ENCODE measurements at places on chromosomes 1 and 21. TPM values are rescaled to one million over a fixed set of nuclear protein-coding genes. Genes with fewer than 3 reads are reported as not detected.

DNA sequence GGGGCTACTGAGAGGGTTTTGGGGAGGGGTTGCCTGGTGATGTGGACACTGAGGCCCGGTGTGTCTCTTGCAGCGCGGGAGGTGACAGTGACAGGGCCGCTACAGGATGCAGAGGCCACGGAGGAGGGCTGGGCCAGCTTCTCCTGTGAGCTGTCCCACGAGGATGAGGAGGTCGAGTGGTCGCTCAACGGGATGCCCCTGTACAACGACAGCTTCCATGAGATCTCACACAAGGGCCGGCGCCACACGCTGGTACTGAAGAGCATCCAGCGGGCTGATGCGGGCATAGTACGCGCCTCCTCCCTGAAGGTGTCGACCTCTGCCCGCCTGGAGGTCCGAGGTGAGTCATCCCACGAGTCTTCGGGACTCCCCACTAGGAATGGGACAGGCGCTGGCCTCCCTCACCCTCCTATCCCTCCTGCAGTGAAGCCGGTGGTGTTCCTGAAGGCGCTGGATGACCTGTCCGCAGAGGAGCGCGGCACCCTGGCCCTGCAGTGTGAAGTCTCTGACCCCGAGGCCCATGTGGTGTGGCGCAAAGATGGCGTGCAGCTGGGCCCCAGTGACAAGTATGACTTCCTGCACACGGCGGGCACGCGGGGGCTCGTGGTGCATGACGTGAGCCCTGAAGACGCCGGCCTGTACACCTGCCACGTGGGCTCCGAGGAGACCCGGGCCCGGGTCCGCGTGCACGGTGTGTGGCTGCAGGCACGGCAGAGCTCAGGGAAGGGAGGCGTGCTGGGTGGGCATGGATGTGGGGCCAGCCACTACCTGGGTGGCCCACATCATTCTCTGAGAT lies 72.5 kb downstream of the OBSCN start:
- no peak for DNase-seq

DNA sequence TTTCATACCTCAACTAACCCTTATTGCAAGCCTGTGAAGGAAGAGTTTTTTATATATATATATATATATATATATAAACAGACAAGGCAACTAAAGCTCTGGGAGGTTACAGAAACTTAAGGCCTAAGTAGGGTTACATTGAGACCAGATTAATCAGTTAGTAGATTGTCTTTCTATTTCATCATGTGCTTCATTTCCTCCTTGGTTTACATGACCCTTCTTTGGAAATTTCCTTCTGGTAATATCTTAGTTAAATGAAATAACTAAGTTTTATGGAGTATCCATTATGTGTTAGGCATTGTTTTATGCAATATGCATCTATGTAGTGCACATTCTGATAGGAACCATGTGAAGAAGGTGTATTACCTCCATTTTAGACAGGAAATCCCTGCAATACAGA lies 112.7 kb downstream of the FGGY start:
- DNase-seq = no peak

DNA sequence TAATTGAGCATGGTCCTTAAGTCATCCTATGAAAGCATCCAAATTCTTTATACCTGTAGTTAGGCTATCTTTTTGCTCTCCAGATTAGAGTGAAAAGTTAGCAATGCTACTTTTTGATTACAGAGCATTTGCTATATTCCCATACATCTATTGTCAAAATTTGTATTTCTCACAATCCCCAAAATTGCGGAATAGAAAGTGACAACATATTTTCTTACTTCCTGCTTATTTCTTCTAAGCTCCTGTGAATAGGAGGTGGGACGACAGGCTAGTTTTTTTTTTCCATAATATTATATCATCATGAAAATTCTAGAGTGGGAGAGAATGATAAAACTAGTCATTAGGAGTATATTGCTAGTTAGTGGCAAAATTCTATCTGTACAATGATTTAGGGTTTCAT lies 264.0 kb upstream of the DPYD start:
- no peak for DNase-seq

DNA sequence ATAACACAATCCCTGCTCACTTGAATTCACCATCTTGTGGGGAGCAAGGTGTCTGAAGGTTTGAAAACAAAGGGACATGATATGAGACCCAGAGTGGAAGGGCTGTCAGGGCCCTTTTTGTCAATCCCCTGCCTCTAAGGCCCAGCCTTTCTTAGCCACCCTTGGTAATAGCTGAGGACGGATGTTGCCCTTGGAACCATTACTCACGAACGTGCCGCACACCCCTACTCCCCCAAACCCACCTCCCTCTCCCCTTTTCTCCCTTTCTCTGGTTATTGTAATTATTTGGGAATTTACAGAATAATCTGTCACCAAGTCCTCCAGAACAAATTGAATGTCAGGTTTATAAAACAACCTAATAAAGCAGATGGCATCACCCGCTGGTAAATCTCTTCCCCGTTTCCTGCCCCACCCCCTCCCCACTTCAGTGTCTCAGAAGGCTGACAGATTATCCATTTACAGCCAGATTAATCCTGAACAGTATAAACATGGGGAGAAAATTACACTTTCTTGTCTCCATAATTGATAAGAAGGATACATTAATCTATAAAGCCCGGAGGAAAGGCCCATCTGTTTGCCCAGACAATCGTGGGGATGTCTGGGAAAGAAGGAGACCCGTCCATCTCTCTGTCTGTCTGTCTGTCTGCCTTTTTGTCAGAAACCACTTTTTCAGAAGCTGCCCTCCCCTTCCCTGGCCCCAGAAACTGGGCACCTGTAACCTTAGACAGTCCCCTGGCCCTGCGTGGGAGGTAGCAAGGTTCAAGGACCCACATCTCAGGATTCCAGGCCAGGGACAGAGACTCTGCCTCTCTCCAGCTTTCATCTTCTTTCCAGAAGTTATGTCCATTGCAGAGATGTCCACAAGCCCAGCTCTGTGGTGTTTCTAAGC lies 60.6 kb upstream of the CD34 start:
- DNase-seq = no peak

DNA sequence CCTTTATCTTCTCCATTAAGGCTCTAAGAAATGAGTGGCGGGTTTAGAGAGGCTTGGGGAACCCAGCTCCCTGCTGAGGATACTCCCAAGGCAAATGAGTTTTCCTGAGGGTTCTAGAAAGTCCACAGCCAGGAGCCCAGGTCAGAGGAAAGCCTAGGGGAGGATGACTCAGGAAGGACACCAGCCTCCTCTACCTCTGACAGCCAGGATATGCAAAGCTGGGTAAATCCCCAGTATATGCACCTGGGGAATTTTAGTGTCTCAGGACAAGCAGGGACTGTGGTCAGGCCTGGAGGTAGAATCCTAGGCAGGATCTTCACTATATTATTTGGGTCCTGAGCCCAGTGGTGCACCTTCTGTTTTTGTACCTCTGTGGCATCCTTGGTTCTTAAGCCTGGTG lies 23.5 kb upstream of the WNT4 start:
- DNase-seq = no peak

LCE2A gene
- total RNA-seq = not detected

DNA sequence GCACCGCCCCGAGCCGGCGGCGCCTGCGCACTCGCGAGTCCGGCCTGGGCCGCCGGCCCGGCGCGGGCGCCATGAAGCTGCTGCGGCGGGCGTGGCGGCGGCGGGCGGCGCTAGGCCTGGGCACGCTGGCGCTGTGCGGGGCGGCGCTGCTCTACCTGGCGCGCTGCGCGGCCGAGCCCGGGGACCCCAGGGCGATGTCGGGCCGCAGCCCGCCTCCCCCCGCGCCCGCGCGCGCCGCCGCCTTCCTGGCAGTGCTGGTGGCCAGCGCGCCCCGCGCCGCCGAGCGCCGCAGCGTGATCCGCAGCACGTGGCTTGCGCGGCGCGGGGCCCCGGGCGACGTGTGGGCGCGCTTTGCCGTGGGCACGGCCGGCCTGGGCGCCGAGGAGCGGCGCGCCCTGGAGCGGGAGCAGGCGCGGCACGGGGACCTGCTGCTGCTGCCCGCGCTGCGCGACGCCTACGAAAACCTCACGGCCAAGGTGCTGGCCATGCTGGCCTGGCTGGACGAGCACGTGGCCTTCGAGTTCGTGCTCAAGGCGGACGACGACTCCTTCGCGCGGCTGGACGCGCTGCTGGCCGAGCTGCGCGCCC lies at the start of gene B3GALT6:
B3GALT6 (plus strand) TSS at position 30 of the 588 bp plus-strand sequence; CDS start at position 72, 42 bp downstream.
- DNase-seq = no peak

DNA sequence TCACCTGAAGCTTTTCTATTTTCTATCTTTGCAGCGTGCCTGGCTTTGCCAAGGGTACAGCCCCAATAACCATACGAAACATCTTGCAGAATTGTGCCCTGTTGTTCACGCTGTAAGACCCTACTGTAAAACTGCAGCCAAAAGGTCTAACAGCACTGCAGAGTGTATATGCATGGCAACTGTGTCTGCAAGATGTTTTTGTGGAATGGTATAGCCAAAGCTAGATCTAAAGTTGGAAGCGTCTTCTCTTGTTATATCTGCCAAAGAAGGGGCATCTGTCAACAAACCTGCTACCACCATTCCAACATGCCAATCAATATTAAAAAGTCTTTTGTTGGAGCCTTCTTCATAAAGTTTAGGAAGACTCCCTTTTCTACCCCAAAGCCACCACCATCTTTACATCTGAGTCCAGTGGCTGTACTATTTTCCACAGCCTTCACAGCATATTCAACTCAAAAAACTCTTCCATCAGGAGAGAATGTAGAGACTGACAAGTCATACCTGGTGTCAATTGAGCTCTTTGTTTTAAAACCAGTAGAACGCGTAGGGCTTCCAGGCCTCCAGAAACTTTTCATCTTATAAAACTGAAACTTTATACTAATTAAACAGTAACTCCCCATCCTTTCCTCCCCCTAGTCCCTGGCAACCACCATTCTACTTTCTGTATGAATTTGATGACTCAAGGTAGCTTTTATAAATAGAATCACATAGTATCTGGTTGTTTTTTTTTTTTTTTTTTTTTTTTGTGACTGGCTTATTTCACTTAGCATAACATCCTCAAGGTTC lies 40.0 kb downstream of the ZSCAN20 start:
- no peak for DNase-seq

DNA sequence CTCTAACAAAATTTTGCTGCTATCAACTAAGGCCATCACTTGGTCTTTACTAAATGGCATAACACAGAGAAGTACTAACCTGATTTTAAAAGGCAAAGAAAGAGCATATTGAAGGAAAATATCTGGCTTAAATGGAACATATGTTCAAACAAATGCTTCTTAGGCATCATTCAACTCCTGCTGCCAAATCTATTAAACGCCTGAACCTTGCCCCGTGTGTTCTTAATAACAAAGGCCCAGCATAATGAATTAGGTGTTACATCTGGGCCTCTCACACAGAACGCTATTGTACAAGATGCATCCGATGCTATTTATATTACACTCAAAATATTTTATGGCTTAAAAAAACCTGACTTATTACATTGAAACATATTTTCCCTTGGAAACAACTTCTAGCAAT lies 48.4 kb downstream of the B3GALNT2 start:
- no peak for DNase-seq

DNA sequence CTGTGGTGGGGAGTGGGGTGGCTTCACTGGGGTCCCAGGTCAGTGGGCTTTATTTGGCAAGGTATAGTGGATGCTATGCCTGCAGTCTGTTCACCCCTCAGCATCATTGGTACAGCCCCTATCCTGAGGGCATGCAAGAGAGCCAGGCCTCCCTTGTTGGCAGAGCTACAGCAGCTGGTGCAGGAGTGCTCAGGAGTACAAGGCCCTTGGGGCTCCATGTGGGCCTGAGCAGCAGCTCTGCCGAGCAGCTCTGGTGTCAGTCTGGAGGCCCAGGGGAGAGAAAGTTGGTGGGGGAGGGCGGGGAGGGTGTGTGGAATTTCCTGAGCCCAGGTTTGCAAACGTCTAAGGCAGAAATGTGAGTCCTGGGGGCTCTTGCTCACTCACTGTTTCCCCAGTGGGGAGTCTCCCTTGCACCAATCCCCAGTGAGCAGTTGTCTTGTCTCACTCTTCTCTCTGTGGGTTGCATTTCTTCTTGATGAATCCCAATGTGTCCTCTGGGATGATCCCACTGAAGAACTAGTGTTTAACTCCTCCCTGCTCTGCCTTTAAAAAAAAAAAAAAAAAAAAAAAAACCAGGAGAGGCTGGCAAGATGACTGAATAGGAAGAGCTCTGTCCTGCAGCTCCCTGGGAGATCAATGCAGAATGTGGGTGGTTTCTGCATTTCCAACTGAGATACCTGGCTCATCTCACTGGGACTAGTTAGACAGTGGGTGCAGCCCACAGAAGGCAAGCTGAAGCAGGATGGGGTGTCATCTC lies 39.5 kb upstream of the CYP4X1 start:
- DNase-seq = no peak

DNA sequence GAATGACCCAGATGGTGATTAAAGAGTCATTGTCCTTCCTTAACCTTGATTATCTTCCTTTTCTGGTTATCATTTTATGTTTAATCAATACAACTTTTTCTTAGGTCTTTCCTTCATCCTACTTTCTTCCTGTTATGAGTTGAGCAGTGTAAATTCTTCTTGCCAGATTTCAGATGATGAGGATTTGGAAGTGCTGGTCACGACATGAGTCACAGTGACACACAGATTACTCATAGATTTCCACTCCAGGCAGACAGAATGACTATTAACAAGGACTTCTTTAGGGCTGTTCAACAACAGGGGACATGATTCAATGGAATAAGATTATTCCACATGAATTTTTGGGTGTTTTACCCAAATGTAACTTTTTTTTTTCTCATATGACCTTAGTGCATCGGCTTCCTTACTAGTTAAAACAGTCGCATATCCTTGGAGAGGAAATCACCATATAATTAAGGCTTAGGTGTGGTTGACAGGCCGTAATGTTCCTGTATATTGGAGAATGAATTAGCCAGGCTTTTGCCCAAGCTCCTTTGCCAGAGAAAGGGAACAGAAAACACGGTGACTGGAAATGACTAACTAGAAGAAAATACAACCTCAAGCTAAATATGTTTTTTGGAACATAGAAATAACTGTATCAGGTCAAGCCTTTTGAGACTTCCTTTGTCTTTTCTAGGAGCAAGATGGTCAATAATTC lies 44.2 kb downstream of the PRRX1 start:
- no peak for DNase-seq

NFYC gene
- total RNA-seq = 48.5 TPM

TCHH gene
- total RNA-seq = not detected

DNA sequence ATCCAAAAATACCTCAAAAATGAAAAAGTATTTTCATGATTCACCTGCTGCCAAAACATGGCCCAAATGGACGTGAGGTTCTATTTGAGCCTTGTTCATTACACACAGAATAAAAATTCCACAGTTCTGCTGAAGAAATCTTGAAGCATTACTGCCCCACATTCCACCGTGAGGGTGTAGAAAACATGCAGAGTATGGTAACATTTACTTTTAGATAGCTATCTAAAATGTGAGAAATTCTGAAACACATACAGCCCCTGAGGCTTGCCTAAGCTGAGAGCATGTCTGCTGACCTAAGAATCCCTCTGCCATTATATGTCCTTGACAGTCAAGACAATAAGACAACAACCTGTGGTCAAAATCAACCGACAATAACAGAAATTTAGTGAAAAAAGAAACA lies 186.5 kb downstream of the DSCAM start:
- DNase-seq = no peak

Data from natural killer cell (primary cell).